NCI-H2081 (cell line): ENCODE measurements at places on chromosomes 7 and 10.

DNA sequence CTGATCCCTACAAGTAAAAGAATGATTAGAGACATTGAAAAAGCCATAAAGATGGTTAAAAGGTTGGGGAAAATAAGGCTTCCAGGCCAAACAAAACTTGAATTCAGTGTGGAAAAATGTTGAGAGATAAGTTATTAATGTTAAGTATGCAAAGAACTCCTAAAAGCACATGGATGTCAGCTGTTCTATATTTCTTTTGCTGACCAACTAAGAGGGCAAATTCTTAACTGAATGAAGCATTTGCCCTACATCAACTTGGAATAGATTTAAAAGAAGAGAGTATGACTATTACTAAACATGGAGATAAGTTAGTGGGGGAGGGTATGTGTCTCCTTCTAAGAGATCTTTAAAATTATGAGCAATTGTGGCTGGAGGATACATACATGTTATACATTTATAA is 124.8 kb downstream of the KIAA1217 start:
- DNase-seq: no peak

- DNase-seq: no peak
Measured at GRCh38 chr7:66239467-66239856, 34.3 kb downstream of the TPST1 start.

DNA sequence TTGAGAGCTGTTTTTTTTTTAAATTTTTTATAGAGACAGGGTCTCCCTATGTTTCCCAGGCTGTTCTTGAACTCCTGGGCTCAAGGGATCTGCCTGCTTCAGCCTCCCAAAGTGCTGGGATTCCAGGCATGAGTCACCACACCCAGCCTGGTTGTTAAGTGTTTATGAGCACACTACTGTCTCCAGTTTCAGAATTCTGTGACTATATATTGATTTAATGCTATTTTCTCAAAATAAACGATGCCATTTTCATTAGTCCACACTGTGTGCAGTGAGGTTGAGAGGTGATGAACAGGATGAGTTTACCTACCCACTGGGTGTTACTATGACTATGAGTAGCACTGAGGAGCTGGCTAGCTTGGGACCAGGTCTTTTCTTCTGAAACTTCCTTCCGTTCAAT is 110.9 kb upstream of the FAM180A start:
- DNase-seq: no peak

DNA sequence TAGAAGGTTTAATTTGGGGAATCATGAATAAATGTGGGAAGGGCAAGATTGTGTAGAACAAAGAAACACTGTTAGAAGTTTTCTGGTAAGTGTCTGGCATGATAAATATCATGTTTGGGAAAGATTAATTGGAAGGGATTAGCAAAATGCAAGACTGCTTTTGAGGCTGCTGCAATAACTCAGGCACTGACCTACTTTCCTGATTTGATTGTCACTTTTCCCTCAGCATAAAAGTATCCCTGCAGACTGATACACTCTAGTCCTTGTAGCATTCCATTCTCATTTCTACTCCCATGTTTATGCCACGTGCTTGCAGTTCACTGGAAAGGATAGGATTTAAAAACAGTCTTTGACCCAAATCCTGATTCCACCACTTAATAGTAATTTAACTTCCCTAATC is 303.3 kb upstream of the SEMA3A start:
- DNase-seq: no peak

- DNase-seq: no peak
Measured at GRCh38 chr7:39211581-39211980, 233.9 kb downstream of the POU6F2 start.

- no peak for DNase-seq
Measured at GRCh38 chr7:84784450-84784849, 402.4 kb downstream of the SEMA3D start.

DNA sequence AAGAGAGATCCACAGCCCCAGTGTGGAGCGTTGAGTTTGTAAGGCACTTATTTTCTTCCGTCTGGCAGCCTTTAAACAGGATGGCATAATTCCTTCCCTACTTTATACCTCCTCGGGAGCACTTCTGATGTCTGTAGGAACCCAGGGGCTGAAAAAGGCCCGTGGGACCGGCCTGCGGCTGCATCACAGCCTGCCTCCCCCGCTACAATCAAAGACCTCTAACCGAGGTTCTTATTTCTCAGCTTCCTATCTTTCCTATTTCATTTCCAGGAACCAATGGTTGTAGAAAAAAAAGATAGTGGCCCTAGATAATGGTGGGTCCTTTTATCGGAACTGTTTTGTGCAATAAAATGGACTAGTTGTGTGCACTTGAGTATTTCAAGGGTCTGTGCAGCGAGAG is 4.1 kb upstream of the CTBP2 start:
- no peak for DNase-seq

DNA sequence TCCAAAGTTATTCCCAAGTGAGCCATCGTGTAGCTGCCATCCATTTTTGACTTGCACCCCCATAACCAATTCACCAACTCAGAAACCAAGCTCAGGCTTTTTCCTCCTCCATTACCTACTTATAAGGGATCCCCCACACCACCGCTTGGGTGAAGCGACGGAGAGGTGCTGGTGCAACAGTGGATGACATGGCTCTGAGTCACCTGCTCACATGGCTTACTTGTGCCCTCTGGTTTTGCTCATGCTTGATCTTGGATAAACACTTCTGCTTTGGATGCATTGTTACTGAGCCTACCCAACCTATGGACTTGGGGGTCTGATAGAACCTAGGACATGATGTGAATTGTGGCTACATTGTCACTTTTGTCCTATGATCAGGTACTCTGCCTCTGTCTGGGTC is 12.0 kb upstream of the AKR1B1 start:
- DNase-seq: no peak
